ENCODE measurements at places on chromosomes 7 and 10.

GRCh38 chr10:64699244-64699643, 1178.0 kb downstream of the REEP3 start:
- no peak for DNase-seq

GRCh38 chr10:110034596-110034995, 26.8 kb downstream of the ADD3 start:
- no peak for DNase-seq

DNA sequence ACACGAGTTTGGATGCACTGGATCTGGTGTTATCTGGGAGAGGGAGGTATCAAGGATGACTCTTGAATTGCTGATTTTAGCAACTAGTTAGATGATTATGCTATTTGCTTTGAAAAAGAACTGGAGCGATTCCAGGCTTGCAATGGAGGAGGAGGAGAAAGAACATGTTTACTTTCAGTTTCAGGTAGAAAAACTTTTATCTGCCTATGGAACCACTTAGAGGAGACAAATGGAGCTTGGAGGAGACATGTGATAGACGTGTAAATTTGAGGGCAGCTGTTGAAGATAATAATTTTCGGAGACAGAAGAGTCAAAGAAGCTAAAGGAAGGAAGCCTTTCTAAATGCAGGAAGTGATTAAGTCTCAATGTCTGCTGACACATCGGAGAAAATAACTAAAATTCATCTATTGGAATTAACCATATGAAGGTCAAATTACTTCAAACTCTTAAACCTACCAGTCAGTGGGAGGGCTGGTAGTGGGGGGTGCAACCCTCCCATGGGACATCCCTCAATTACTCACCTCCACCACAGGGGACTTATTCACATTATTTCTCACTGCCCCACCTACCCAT, 56.4 kb upstream of the GNAI1 start:
- DNase-seq = no peak

- no peak for DNase-seq
Observed at GRCh38 chr7:1715671-1716074, 45.6 kb downstream of the ELFN1 start.

DNA sequence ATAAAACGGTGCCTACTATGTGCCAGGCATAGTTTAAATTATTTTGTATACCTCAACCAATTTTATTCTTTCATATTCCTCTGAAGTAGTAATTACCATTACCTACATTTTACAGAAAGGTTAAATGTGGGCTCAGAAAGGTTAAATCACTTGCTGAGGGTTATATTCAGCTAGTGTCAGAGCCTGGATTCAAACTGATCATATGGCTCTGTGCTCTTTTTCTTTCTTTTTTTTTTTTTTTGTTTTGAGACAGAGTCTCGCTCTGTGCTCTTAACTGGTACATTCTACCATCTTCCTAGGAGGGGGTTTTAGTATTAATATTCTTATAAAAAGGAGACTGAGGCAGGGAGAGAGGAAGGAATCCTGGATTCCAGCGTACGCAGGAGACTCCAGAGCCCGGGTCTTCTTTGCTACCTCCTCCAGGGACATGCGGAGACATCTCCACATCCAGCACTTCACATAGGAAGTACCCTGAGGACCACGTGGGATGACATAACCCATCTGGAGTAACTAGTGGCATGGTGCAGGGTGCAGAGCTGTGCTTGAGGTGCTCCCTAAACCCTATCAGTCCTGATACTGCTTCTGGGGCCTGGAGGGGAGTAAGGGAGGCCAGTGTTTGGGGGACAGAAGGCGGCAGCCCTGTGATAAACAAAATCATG, 29.6 kb upstream of the ATXN7L1 start:
- peak; percentile 21 for DNase-seq

DNA sequence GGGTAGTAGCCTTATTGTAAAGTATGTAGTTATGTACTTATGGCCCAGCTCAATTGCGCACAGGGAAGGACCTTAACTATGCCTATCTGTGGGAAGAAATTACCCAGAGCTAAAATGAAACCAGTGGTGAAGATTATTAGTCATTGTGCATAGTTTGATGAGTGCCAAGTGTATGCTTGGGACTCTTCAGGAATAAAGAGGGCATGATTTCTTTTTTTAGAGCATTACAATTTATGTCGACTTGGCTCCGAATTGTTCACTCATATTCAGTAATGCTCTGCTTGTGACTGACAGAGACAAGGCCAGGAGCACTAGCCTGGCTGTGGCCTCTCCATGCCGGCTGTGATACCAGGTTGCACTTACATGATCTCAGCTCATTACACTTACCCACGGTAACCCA, 269.5 kb downstream of the TRIL start:
- peak; percentile 7 for DNase-seq

DNA sequence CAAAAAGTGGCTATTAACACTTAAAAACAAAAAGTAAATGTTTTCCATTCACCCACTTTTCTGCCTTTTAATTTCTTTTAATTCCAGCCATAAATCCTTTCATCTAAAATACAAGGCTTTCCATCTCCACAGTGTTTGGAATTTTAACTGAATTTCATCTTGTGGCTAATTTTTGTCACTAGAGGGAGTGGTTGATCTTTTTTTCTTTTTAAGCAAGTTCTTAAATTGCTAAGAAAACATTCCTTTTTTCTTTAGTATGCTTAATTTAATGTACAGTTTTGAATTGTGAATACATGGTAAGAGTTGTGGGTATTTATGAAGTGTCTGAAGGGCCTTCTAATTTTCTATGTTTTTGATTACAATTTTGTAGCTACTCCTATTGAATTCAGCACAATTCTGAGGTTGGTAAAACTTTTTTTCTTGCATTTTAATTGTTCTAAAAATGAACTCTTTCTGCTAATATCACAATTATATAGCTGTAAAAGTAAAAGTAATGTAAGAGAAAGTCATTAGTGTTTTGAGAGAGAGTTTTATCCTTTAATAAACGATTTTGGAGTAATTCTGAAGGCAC, 54.9 kb upstream of the ANK3 start:
- peak; percentile 71 for DNase-seq

DNA sequence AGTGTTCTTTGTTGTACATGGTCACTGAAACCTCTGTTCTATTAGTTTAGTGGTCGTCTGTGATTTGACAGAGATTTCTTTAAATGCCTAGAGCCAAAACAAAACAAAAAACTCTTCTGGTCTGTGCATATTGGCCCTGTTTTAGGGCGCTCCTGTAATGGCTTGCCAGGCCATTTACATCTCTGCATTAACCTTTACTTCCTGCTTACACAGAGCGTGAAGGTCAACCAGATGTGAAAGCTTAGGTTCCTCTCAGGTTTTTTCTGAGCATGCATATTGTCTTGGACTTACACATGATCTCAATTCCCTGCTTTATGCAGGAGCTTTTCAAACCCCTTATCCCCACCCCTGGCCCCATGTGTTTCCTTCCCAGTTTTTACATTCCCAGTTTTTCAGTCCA, 9.6 kb downstream of the ZNF37A start:
- no peak for DNase-seq

- no peak for DNase-seq
Observed at GRCh38 chr7:142379201-142379885, 121.5 kb upstream of the PRSS58 start.

DNA sequence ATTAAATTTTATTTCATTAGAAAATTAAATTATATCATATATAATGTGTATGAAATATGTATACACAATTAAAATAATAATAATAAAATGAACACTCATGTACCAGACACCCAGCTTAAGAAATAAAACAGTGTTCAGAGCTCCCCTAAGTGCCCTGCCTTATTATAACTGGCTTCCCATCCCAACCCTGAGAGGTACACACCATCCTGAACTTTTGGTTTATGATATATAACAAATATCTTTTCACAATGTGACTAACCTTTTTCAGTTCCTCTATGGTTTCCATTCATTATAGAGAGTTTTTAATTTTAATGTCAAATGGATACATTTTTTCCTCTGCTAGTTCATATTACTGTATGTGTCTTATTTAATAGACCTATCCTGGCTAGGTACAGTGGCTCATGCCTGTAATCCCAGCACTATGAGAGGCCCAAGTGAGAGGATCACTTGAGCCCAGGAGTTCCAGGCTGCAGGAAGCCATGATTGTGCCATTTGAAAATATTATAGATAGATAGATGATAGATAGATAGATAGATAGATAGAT, 24.0 kb upstream of the STEAP2 start:
- no peak for DNase-seq

GRCh38 chr10:69807696-69808095, 6.0 kb downstream of the COL13A1 start:
- DNase-seq = no peak

- no peak for DNase-seq
Observed at GRCh38 chr10:17409170-17409733, 45.1 kb downstream of the ST8SIA6 start.

Data from cerebellar cortex (tissue), 1 donor.